ENCODE measurements at places on chromosomes 13 and 19. TPM values are rescaled to one million over a fixed set of nuclear protein-coding genes. Genes with fewer than 3 reads are reported as not detected.

GRCh38 chr13:80955501-80955900 lies 614.6 kb upstream of the SPRY2 start:
- H3K36me3 ChIP-seq = no peaks in the 10 kb centered on the region
- no peak for DNase-seq
- no peaks in the 10 kb centered on the region for H3K27me3 ChIP-seq
- no peak overlapping the region for H3K4me3 ChIP-seq
- H3K4me1 ChIP-seq = no peaks in the 10 kb centered on the region
- H3K27ac ChIP-seq = no peak overlapping the region

DNA sequence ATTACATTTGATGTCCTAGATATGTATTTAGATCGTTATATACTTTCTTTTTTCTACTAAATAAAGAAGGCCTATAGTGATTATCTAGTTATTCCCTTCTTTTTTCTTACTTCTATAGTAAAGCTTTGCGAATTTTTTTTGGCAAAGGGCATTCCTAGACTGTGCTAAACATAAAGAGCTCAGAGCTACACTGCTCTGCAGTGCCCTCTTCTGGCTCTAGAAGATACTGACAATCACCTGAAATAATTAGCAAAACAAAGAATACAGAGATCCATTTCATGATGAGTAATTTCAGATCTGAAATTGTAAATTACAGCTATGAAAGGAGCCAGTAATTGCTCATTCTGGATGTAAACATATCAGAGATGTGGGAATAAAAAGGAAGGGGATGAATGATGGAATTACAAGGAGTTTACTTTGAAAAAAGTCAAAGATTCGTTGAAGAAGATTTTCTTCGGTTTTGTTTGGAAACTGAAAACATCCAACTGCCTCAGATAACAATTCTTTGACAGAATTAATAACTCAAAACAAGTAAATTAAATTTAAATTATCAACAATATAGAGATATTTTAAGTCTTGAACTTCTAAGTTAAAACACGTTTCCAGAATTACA lies 288.5 kb downstream of the NALCN start:
- no peak overlapping the region for H3K4me3 ChIP-seq
- H3K27me3 ChIP-seq = no peaks in the 10 kb centered on the region
- DNase-seq = peak; percentile 41
- H3K27ac ChIP-seq = no peak overlapping the region
- H3K4me1 ChIP-seq = no peaks in the 10 kb centered on the region

GRCh38 chr19:11256189-11256588 lies 6.1 kb downstream of the DOCK6 start:
- DNase-seq = no peak
- no peak overlapping the region for H3K27ac ChIP-seq
- H3K4me3 ChIP-seq = no peak overlapping the region
- H3K27me3 ChIP-seq = no peaks in the 10 kb centered on the region
- H3K4me1 ChIP-seq = no peaks in the 10 kb centered on the region
- H3K36me3 ChIP-seq = no peaks in the 10 kb centered on the region

DNA sequence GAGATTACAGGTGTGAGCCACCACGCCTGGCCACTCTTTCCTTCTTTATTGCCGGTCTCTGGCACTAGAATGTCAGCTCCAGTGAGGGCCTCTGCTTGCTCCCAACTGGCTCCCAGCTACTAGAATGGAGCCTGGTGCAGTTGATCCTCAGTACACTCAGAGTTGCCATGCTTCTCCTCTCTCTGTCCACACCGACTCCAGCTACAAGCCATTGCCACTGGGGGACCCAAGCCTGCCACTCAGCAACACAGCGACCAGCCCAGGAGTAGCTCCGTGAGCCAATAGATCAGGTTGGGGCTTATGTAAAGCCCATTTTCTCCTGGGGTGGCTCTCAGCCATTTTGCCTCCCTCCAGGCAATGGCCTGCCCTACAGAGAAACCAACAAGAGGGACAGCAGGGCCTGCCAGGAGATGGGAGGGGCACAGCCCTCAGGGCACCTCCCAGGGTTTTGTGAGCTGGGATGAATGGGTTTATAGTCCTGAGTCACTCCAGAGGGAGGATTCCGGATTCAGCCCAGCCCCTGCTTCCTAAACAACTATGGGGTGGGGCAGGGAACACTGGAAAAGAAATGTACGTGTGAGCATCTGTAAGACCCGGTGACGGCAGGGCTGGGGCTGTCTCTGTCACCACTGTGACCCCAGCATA lies 36.5 kb downstream of the OPA3 start:
- DNase-seq = no peak
- H3K36me3 ChIP-seq = no peaks in the 10 kb centered on the region
- no peak overlapping the region for H3K4me3 ChIP-seq
- no peaks in the 10 kb centered on the region for H3K4me1 ChIP-seq
- H3K27me3 ChIP-seq = no peaks in the 10 kb centered on the region
- no peak overlapping the region for H3K27ac ChIP-seq

DNA sequence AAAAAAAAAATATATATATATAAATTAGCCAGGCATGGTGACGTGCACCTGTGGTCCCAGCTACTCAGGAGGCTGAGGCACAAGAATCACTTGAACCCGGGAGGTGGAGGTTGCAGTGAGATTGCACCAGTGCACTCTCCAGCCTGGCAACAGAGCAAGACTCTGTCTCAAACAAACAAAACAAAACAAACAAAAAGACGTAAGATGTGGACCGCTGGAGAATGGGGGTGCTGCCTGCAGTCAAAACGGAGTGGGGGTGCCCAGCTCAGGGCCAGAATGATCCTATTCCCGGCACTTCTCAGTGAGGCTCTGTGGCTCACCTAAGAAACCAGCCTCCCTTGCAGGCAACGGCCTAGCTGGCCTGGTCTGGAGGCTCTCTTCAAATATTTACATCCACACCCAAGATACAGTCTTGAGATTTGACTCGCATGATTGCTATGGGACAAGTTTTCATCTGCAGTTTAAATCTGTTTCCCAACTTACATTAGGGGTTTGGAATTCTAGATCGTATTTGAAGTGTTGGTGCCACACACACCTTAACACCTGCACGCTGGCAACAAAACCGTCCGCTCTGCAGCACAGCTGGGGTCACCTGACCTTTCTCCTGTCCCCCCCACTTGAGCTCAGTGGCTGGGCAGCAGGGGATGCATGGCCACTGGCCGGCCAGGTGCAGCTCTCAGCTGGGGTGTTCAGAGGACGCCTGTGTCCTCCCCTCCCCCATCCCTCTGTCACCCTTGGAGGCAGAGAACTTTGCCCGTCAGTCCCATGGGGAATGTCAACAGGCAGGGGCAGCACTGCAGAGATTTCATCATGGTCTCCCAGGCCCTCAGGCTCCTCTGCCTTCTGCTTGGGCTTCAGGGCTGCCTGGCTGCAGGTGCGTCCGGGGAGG lies at the start of gene F7:
Gene F7 (plus strand): TSS at position 760 of the 889 bp plus-strand sequence. CDS start 51 bp downstream, at position 811.
- H3K4me1 ChIP-seq = no peaks in the 10 kb centered on the region
- no peaks in the 10 kb centered on the region for H3K36me3 ChIP-seq
- H3K27ac ChIP-seq = no peak within 1 kb of the TSS
- H3K27me3 ChIP-seq = no peaks in the 10 kb centered on the region
- no peak for DNase-seq
- H3K4me3 ChIP-seq = no peak within 1 kb of the TSS

GRCh38 chr13:43196750-43197370 lies 173.5 kb downstream of the DNAJC15 start:
- no peaks in the 10 kb centered on the region for H3K4me1 ChIP-seq
- no peak overlapping the region for H3K4me3 ChIP-seq
- H3K36me3 ChIP-seq = no peaks in the 10 kb centered on the region
- no peaks in the 10 kb centered on the region for H3K27me3 ChIP-seq
- DNase-seq = no peak
- no peak overlapping the region for H3K27ac ChIP-seq

DNA sequence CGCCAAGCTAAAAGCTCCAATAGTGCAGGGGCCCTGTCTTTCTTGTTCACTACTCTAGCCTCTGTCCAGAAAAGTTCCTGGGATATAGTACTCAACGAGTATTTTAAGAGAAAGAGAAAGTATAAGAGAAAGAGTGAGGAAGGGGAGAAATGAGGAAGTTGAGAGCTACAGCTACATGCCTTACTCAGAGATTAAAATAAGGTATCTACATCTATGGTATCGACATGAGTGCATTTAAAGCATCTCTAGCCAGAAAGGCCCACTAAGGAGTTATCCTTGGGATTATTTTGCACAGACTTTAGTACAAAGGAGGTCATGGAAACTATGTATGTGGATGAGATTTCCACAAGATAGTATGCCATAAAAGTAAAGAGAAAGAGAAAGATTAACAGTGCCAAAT lies 28.5 kb downstream of the MYCBP2 start:
- H3K27ac ChIP-seq = no peak overlapping the region
- H3K36me3 ChIP-seq = peaks cover 10% of the 10 kb centered on the region
- DNase-seq = no peak
- H3K4me3 ChIP-seq = no peak overlapping the region
- no peaks in the 10 kb centered on the region for H3K27me3 ChIP-seq

DNA sequence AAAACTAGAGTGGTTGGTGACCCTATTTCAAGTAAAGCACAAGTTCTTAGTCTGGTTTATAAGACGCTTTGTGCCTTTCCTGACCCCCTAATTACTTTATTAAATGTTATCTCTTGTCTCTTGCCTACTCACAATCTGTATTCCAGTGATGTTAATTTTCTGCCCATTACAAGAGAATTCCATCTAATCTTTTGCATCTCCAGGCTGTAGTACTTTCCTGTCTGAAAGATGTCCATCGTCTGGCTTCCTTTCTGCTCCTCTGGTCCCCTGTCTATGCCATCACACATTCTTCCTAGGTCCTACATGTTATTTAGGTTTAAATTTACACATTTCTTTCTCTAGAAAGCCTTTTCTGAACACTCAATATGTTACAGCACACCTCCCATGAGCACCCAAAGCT lies 25.9 kb upstream of the OXGR1 start:
- DNase-seq = no peak
- H3K36me3 ChIP-seq = no peaks in the 10 kb centered on the region
- H3K4me1 ChIP-seq = peaks cover 10% of the 10 kb centered on the region
- H3K27ac ChIP-seq = no peak overlapping the region
- peaks cover 4% of the 10 kb centered on the region for H3K27me3 ChIP-seq

DNA sequence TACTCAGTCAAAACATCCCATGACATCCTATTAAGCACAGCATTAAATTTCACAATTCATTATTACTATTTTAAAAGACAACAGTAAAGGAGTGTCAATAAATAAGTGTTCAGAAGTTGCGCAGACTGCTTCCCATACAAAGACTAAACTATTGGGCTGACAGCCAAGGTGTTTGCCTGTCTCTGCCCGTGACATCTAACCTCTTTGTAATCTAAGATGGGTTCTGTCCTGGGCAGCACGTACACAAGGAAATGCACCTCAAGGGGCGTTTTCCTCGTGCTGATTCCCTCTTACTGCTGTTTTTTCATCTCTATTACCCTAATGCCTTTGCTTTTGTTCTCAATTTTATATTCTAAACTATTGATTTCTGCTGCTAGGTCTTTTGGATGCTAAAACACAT lies 216.3 kb downstream of the NHLRC3 start:
- no peak overlapping the region for H3K4me3 ChIP-seq
- no peaks in the 10 kb centered on the region for H3K27me3 ChIP-seq
- H3K4me1 ChIP-seq = no peaks in the 10 kb centered on the region
- DNase-seq = no peak

- H3K4me3 ChIP-seq = no peak overlapping the region
- H3K36me3 ChIP-seq = no peaks in the 10 kb centered on the region
- no peaks in the 10 kb centered on the region for H3K4me1 ChIP-seq
- no peak for DNase-seq
These were observed 287.6 kb upstream of the SGCG start for GRCh38 chr13:22893204-22893603.

- no peaks in the 10 kb centered on the region for H3K36me3 ChIP-seq
- DNase-seq = no peak
- no peak overlapping the region for H3K27ac ChIP-seq
- H3K4me1 ChIP-seq = peaks cover 12% of the 10 kb centered on the region
- H3K27me3 ChIP-seq = peaks cover 28% of the 10 kb centered on the region
- H3K4me3 ChIP-seq = no peak overlapping the region
These were observed 1.9 kb downstream of the PTPRS start for GRCh38 chr19:5338656-5339197.

GRCh38 chr19:2013683-2013961 lies 1.9 kb downstream of the BTBD2 start:
- H3K4me3 ChIP-seq = no peak overlapping the region
- no peaks in the 10 kb centered on the region for H3K27me3 ChIP-seq
- H3K36me3 ChIP-seq = no peaks in the 10 kb centered on the region
- H3K4me1 ChIP-seq = peaks cover 11% of the 10 kb centered on the region
- H3K27ac ChIP-seq = no peak overlapping the region
- no peak for DNase-seq

DNA sequence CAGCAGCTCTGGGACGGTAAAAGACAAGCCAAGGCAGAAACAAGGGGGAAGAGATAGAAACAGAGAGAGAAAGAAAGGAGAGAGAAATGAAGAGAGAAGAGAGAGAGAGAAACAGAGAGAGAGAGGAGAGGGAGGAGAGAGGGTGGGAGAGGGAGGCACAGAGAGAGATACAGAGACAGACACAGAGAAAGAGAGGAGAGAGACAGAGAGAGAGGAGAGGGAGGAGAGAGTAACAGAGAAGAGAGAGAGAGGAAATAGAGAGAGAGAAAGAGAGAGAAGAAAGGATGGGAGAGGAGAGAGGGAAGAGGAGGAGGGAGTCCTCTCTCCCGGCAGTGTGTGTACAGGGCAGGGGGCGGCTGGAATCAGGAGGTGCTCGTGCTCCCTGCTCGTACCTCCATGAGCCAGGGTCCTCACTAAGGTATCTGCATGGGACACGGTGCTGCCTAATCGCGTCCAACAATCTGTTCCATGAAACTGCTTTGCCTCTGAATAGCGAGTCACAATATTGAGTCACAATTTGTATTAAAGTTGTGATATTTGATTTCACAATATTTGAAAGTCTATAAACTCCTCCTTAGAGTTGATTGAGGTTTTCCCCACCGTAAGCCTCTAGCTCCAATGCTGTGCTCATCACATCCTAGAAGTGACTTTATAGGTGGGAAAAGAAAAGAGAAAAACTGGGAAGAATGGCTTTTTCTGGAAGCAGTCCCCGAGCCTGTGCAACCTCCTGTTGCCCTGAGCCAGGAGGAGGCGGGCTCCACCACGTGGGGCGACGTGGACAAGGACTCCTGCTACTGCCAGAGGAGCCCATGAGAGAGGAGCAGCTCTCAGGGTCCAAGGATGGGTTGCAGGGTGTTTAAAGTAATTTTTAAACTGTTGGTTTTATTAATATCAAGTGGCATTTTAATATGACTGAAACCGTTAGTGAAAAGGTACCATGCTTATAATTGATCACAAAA lies 81.7 kb upstream of the ARHGEF7 start:
- no peak overlapping the region for H3K27ac ChIP-seq
- no peaks in the 10 kb centered on the region for H3K27me3 ChIP-seq
- H3K36me3 ChIP-seq = no peaks in the 10 kb centered on the region
- peaks cover 7% of the 10 kb centered on the region for H3K4me1 ChIP-seq

GRCh38 chr19:48419158-48419920 lies 25.9 kb downstream of the GRIN2D start:
- no peak overlapping the region for H3K27ac ChIP-seq
- H3K4me1 ChIP-seq = peaks cover 18% of the 10 kb centered on the region
- DNase-seq = peak; percentile 84
- no peak overlapping the region for H3K4me3 ChIP-seq
- no peaks in the 10 kb centered on the region for H3K27me3 ChIP-seq

- no peaks in the 10 kb centered on the region for H3K27me3 ChIP-seq
- H3K4me3 ChIP-seq = no peak overlapping the region
- peaks cover 57% of the 10 kb centered on the region for H3K4me1 ChIP-seq
- H3K36me3 ChIP-seq = peaks cover 4% of the 10 kb centered on the region
- no peak overlapping the region for H3K27ac ChIP-seq
- no peak for DNase-seq
These were observed 152.6 kb downstream of the KLF12 start for GRCh38 chr13:73981595-73981994.

Gene ERICH6B
- 0.39 TPM for polyA plus RNA-seq

Gene FPR3
- polyA plus RNA-seq = not detected

Gene PSG2
- not detected for polyA plus RNA-seq

Gene SOX1
- polyA plus RNA-seq = not detected

Gene CYP4F2
- polyA plus RNA-seq = not detected

Gene SERPINE3
- not detected for polyA plus RNA-seq

Gene SIGLEC5
- not detected for polyA plus RNA-seq

Gene CCDC61
- 6.4 TPM for polyA plus RNA-seq
